ENCODE measurements at places on chromosomes 1 and 21.

DNA sequence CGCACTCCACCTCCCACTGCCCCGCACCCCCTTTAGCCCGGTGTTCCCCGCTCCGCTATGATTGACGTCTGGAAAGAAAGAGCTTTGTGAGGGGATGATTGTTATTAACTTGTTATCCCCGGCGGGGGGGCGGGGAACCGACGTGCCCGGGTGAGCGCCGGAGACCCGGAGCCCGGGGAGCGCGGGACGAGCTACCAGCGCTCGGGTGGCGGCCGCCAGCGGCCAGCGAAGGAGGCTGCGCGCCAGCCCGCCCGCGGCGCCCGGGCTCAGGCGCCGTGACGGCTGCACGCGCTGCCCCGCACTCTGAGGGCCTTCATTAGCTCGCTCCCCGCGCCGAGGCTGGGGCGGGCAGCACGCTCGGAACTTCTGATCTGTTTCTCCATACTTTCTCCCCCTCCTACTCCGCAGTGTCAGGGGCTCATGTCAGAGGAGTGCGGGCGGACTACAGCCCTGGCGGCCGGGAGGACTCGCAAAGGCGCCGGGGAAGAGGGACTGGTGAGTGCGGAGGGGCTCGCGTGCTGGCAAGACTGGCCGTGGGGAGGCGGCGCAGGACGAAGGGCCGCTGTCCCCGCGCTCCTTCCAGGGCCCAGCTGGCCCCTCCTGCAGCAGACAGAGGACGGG, 2.1 kb downstream of the LHX8 start:
- DNase-seq, result no peak

DNA sequence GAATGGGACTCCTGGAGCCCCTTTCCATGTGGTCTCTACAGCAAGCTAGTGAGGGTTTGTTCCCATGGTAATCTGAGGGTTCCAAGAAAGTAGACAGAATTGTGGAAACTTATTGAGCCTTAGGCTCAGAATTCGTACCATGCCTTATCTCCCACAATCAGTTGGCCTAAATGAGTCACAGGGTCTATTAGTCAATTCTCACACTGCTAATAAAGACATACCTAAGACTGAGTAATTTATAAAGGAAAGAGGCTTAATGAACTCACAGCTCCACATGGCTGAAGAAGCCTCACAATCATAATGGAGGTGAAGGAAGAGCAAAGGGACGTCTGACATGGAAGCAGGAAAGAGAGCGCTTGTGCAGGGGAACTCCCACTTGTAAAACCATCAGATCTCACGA, 106.6 kb upstream of the CXADR start:
- no peak for DNase-seq

DNA sequence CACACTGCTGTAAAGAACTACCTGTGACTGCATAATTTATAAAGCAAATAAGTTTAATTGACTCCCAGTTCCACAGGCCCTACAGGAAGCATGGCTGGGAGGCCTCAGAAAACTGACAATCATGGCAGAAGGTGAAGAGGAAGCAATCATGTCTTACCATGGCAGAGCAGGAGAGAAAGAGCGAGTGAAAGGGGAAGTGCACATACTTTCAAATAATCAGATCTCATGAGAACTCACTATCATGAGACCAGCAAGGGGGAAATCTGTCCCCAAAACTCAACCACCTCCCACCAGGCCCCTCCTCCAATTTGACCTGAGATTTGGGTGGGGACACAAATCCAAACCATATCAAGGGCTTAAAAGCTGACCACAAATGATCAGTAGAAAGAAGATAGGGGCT, 493.2 kb downstream of the PTPRC start:
- no peak for DNase-seq

DNA sequence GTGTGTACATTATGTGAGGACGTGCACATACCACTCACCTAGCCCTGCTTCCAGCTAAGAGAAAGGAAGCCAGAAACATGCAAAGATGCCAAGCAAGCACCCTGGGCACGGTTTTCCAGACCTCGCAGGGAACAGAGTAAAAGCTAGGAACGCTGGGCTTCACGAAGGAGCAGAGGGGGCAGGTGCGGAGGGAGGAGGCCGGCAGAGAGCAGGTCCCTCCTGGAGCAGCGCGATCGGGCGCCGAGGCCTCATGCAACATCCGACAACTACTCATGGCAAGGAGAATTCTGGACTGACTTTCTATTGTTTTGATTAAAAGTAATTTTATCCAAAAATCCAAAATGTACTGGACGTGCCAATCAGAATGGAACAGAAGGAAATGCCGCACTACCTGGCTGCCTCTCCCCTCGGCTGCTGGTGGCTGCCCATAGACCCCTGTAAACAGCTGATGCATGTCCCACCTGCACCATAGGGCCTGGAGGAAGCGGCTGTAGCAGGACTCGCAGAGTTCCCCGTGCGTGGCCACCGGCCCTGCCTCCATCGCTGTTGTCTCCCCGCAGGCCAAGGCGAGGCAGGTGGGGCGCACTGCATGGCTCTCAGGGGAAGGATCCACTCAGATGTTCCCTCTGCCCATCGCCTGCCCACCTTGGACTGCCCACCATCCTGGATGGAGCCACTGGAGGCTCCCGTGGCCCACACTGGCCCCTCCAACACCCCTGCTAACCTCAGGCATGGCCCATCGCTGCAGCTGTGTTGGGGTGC, 93.5 kb downstream of the WDR4 start:
- DNase-seq, result no peak

DNA sequence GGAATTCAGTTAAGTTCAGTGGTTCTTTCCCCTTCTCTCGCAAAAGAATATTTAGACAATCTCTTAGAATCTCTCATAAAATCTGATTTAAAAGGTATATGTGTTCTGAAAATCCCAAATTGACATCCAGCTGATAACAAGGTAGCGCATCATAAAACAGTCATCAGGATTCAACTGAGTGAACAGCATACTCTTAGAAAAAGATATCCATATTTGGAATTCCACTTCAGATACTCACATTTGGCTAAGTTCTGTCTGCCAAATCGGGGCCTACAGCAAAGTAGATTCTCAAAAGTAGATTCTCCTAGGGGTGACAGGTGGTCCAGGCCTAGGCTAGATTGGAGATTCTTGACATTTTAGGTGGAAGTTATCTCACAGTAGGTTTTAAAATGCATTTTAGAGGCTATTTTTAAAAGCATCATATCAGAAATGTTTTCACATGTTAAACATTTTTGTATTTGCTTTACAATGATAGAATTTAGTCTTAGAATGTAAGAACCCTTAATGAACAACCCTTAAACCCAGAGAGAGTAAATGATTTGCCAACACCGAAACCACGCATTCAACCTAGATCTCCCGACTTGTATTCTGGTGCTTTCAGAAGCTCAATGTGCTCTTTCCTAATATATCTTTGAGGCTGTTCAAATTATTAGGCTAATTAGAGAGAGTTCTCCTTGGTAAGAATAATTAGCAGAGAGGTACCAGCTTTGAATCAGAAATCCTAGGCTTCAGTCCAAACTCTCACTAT, 318.9 kb downstream of the LMO4 start:
- no peak for DNase-seq

DNA sequence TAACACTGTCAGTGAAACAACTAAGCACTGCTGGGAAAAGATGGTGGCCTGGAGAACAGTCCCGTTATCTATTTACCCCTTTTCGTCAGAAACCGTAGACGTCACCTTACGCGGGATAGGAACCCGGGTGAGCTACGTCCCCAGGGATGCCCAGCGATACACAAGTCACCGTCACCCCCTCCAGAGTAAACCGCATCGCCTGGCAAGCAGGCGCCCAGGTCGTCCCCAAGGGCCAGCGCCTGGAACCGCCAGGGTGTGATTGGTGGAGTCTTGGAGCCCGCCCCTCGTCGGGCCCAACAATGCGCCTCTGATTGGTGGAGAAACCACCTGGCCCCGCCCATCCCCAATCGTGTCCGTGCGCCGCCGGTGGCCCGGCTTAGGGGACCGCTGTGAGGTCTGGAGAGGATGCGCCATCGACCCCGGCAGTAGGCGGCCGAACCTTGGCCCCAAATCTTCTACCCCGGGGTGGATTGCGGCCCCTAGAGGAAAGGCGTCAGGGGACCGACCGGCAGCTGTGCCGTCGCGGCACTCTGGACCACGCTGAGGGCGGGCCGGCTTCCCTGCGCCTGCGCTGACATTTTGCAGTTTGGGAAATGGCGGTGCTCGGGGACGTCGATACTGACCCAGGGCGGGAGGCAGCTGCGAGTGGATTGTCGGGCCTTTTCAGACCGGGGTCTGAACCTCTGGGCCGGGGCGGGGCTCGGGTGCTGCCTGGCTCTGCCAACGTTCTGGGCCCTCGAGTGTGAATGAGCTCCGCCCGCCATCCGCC, 34.4 kb downstream of the SLC2A1 start:
- DNase-seq, result peak; percentile 80

- DNase-seq, result no peak
Observed at GRCh38 chr1:207919523-207920170, 8.7 kb upstream of the CD34 start.

DNA sequence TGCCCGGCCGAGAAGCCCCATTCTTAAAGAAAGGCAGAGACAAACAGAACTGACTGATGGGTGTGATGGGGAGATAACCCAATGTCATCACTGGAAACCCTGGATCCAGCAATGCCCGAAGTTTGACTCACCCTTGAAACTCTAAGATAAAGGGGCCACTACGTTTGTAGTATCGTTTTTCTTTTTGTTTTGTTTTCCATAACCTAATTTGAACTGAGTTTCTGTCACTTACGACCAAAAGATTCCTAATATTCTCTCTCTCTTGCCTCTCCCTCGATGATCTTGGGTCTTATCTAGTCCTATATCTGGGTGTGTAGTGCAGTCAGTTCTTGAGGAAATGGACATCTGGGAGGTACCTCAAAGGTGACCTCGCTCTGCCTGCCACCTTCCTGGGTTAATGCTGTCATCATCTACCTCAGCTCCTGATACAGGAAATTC, 57.8 kb upstream of the ID3 start:
- DNase-seq, result no peak

GRCh38 chr1:243962541-243962940, 88.5 kb upstream of the ZBTB18 start:
- no peak for DNase-seq

- DNase-seq, result no peak
Observed at GRCh38 chr1:8362701-8363101, 44.8 kb downstream of the SLC45A1 start.

GRCh38 chr1:112034277-112034676, 44.8 kb upstream of the KCND3 start:
- no peak for DNase-seq

GRCh38 chr21:45248301-45248892, 39.3 kb downstream of the POFUT2 start:
- DNase-seq, result no peak

- no peak for DNase-seq
Observed at GRCh38 chr1:185520188-185520920, 203.3 kb upstream of the IVNS1ABP start.

DNA sequence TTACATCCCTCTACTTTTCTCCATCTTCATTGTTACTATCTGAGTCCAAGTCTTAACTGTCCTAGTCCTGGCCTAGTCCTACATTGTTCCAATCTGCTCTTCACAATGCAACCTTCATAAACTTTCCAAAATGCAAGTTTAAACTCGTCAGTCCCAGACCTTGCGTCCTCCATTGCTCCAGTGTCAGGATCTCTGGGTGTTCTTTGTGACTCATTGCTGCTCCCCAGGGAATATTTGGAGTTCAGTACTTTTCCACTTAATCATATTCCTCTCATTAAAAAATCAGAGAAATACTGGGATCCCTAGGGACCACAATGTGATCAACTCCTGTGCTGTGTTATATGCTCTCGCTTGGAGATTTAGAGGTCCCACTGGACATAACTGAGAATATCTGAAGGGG, 18.0 kb upstream of the KPRP start:
- DNase-seq, result no peak

DNA sequence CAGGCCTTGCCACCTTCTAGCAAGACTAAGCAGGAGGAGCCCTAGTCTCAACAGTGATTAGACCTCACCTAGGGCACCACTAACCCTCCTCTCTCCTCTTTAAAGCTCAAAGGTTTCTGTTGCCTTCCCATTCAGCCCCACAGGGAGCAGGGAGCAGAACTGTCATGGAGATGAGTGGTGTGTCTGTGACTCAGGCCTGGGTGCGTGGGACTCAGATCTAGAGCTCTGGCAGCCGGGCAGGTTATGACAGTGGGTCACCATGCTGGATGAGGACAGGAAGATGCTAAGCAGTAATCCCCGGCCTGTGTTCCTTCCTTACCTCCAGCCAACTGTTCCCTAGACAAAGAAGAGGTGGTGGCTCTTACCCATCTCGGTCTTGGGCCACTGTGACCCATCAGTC, 60.1 kb upstream of the COA6 start:
- DNase-seq, result no peak

- no peak for DNase-seq
Observed at GRCh38 chr1:29324202-29324601, 87.9 kb downstream of the PTPRU start.

GRCh38 chr1:98849969-98850636, 154.6 kb downstream of the PLPPR5 start:
- no peak for DNase-seq

DNA sequence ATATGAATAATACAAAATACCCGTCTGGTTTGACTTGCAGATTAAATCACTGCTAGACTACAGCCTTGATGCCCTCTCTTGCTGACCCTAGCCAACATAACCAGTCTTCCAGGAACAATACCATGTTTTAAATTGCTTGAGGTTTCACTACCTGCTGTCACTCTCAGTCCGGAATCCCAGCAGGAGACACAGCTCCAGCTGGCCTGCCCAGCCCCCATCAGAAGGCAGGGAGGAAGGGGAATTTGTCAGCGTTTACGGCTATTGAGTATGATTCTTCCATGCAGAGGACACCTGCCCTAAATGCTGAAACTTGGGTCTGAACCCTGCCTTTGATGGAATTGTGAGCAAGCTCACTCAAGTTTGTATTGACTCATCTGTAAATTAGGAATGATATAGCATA, 33.0 kb downstream of the ZNF496 start:
- DNase-seq, result no peak

- DNase-seq, result no peak
Observed at GRCh38 chr1:168760241-168760640, 31.2 kb upstream of the DPT start.

DNA sequence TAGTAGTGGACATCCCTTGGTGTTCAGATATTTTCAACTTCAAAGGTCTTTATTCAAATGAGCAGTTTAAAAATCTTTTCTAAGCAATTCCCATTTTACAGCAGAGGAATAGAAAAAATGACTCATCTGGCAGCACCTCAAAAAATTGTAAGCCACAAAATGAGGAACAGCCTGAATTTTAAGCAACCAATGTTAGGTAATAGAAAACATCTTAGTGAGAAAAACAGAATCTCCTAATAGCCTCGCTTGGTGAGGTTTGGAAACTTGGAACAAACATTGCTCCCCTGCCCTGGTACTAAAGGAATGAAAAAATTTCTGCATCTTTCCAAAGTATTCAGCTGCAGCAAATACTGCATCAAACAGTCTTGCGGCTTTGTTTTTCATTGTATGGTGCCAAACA, 264.4 kb downstream of the NTNG1 start:
- DNase-seq, result no peak

Data from stimulated activated CD8-positive, alpha-beta memory T cell treated with anti-CD3 and anti-CD28 coated beads, Interleukin-15, amount 100 ng/mL, for 24 hours (primary cell).